ENCODE measurements at places on chromosomes 4 and X. TPM values are rescaled to one million over a fixed set of nuclear protein-coding genes. Genes with fewer than 3 reads are reported as not detected.

MAGEB10 gene
- total RNA-seq, result 0.17 TPM

FAM53A gene
- total RNA-seq, result 2.3 TPM

PLAC8 gene
- total RNA-seq, result not detected

FHIP1A gene
- 0.29 TPM for total RNA-seq

SLITRK4 gene
- 0.87 TPM for total RNA-seq

VSIG4 gene
- total RNA-seq, result not detected

CSAG3 gene
- total RNA-seq, result not detected

MTNR1A gene
- not detected for total RNA-seq

F8A3 gene
- total RNA-seq, result 4.9 TPM

USP27X gene
- total RNA-seq, result 3.5 TPM

KIT gene
- total RNA-seq, result 0.83 TPM

HMX1 gene
- not detected for total RNA-seq

TMPRSS11F gene
- not detected for total RNA-seq
